Glutamatergic neuron (in vitro differentiated cells): ENCODE measurements at places on chromosomes 16 and 17. TPM values are rescaled to one million over a fixed set of nuclear protein-coding genes. Genes with fewer than 3 reads are reported as not detected.

AANAT gene
- total RNA-seq, result 0.39 TPM

MYH13 gene
- not detected for total RNA-seq

SNN gene
- total RNA-seq, result 491 TPM

SDR42E2 gene
- total RNA-seq, result not detected

STAC2 gene
- total RNA-seq, result 1.8 TPM

GRCh38 chr16:20203272-20203671 lies 124.0 kb downstream of the GP2 start:
- DNase-seq, result no peak

DNA sequence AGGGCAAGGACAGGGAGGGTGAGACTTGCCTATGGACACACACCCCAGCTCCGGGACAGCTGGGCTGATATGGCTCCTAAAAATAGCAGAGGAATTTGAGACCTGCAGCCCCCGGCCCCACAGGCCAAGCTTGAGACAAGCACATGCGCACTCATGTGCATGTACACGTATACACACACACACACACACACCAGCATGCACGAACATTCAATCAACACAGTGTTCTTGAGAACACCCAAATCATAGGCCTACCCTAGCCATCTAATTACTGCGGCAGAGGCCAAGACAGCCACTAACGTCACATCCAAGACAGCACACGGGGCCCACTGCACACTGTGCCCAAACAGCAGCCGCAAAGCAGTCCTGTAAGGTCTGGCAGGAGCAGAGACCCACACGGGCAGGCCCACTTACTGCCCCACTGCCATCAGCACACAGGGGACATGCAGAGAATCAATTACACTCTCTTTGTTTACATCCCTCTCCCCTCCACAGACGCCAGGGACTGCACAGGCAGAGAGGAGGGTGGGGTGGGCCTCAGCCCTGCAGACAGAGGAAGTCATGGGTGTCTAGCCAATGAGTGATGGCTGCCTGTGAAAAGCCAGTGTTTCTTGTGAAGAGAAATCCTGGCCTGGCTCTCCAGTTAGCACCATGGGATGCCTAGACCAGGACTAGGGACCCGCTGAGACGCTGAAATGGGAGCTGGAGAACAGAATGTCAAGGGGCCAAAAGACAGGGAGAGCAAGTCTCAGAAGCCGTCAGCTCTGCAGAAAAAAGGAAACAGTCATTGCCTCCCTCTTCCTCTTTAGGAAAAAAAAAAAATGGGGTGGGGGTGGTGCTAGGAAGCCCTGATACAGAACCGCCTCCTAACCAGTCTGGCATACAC lies 39.3 kb downstream of the MYO18A start:
- peak; percentile 75 for DNase-seq

DNA sequence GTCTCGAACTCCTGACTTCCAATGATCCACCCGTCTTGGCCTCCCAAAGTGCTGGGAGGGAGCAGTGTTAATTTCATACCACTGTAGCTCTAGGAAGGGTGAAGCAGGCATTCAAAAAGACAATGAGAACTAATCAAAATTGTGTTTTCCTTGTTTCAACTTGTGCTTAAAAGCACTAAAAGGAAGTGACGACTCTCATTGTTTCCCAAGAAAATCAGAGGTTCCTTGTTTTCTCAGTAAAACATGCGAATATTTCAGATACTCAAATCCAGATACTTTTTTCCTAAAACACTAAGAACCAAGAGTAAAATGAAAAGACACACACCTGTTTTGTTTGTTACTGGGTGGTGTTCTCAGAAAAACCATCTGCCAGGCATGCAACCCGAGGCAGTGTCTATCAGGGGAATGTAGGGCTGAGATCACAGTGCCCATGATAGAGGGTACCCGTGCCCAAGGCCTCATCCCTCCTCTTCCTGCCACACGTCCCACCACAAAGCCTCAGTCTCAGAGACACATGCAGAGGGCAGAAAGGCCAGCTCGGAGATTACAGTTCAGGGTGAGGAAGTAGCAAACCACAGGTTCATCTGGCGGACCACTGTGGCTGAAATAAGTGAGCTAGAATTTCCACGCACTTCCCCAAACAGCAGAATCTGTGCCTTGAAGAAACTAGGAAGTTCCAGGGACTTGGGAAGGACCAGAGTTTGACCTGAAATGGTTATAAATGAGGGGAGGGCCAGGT lies 33.7 kb downstream of the GINS3 start:
- no peak for DNase-seq

GRCh38 chr16:11673091-11674000 lies 5.1 kb downstream of the SNN start:
- no peak for DNase-seq

DNA sequence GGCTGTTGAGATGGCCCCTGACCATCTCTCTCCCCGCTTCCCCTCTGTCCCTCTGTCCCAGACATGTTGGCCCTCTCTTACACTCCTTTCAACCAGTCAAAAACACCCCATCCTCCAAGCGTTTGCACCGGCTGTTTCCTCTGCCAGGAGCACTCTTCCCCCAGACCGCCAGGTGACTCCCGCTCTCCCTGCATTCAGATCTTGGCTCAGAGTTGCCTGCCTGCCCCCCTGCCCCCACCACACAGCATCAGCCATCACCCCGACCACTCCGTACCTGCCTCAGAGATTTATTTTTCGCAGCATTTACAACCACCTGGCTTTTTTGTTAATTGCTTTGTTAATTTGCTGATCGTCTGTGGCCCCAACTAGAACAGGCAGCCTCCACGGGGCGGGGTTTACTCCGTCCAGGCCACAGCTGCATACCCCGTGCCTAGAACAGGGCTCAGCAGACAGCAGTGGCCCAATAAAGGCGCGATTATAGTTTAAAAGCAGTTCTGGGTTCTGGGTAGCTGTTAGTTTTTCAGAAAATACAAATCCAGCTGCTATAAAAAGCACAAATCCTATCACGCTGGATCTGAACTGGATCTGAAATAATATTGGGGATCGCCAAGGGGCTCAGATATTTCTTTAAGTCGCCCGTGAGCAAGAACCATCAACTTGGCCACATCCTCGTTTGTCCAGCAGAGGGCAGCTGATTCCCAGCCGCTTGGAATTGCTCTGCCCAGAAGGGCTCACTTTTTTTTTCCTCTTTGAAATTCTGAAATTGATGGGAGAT lies 173.6 kb downstream of the IRF8 start:
- DNase-seq, result peak; percentile 80
